HCEC 1CT (cell line): ENCODE measurements at places on chromosomes 12 and 14.
A peak's percentile ranks its signal among the peaks of the same experiment; 100 is the strongest.

DNA sequence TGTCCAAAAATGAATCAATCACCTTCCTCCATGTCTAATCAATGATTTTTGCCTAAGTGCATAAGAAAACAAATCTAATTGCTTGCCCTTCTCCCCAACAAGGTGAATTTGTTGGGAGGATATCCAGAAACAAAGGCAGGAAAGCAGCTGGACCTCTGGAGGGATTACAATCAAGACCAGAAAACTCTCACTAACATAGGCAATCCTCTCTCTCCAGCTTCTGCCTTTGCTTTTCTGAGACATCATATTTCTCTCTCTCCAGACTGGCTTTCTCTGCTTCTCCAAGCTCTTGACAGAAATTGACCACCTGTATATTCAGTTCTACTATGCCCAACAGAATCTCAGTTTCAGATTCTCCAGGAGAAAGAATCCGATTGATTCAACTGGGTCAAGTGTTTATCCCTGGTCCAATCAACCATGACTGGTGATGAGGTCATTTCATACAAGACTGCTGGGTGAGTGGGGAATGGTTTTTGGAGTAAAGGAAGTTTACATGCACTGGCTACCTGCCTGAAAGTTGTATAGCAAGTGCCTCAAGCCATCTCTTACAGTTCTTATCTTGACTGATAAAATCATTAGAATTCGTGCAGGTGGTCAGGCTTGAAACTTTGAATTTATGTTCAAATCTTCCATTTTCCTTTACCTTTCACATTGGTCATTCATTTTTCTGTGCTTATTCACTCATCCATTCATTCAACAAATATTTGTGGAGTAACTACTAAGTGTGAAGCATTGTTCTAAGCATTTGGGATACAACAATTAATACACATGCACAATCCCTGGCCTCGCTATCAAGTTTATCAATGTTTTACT, 22.2 kb upstream of the CFAP54 start:
- DNase-seq: peak; percentile 31

GRCh38 chr12:112149596-112149995, 24.2 kb downstream of the TRAFD1 start:
- no peak for DNase-seq

- DNase-seq: no peak
These were observed 95.4 kb upstream of the DIO3 start for GRCh38 chr14:101465795-101466448.

GRCh38 chr12:51242876-51243275, 4.2 kb downstream of the DAZAP2 start:
- no peak for DNase-seq

DNA sequence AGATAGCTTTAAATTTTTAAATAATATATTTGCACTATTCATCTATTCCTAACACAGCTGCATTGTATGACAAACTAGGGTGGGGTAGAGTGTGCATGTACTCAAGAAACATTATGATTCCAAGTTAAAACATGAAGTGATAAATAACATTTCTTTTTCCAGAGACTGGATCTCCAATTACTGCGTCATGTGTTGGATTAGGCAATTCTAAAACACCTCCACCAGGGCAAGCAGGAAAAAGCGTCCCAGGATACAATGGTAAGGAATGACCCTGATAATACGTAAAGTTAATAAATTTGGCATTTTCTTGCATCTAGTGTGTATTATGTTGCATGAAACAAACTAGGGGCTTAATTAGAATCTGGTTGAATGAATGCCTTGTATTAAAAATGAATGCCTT, 138.9 kb downstream of the ACSS3 start:
- no peak for DNase-seq

GRCh38 chr12:3091038-3091319, 13.8 kb downstream of the TSPAN9 start:
- DNase-seq: no peak

DNA sequence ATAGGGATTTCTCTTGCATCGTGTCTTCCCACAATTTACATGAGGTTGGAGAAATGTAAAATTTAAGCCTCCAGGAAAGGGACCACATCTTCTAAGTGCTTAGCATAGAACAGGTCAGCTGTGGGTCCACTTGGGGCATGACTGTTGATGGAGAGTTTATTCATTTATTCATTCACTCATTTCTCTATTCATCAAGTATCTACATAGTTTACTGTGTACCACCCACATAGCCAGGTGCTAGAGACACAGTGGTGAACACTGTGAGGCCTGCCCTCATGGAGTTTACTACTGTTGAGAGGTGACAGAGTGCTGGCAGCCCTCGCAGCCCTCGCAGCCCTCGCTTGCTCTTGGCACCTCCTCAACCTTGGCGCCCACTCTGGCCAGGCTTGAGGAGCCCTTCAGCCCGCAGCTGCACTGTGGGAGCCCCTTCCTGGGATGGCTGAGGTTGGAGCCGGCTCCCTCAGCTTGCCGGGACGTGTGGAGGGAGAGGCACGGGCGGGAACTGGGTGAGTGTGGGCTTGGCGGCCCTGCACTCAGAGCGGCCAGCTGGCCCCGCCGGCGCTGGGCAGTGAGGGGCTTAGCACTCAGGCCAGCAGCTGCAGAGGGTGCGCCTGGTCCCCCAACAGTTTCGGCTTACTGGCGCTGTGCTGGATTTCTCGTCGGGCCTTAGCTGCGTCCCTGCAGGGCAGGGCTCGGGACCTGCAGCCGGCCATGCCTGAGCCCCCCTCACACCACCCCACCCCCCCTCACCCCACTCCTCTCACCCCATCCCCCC, 1.7 kb upstream of the JPH4 start:
- no peak for DNase-seq

DNA sequence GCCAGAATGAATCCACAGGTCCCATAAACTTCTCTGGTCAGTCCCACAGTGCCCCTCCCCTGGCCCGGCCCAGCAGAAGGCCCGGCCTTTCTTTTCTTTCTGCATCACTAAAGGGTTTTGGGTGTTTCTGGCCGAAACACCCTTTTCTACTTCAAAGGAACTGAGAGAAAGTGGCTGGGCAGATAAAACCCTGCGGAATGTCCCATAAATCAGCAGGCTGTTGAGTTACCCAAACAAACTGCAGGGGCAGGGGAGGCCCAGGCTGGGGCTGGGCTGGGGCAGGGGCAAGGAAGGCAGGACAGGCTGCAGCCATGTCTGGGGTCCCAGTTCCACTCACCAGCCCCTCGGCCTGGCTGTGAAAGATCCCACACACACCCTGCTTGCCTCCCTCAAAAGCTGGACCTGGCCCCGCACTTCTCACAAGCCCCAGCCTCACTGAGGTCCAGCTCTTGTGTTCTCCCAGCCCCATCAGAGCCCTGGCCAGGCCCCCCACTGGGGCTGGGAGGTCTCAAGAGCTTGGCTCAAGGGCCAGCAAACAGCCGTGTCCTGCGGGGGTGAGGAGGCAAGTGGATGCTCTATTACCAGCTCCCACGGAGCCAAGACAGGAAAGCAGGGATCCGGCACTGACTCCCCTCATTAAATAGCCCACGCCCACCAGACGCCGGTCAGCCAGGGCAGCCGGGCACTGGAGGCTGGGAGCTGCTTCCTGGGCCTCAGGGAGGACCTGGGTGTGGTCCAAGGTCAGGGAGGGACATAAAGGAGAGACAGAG, 41.9 kb downstream of the CCNK start:
- no peak for DNase-seq

GRCh38 chr12:43436597-43436996, 115.4 kb downstream of the ADAMTS20 start:
- no peak for DNase-seq

DNA sequence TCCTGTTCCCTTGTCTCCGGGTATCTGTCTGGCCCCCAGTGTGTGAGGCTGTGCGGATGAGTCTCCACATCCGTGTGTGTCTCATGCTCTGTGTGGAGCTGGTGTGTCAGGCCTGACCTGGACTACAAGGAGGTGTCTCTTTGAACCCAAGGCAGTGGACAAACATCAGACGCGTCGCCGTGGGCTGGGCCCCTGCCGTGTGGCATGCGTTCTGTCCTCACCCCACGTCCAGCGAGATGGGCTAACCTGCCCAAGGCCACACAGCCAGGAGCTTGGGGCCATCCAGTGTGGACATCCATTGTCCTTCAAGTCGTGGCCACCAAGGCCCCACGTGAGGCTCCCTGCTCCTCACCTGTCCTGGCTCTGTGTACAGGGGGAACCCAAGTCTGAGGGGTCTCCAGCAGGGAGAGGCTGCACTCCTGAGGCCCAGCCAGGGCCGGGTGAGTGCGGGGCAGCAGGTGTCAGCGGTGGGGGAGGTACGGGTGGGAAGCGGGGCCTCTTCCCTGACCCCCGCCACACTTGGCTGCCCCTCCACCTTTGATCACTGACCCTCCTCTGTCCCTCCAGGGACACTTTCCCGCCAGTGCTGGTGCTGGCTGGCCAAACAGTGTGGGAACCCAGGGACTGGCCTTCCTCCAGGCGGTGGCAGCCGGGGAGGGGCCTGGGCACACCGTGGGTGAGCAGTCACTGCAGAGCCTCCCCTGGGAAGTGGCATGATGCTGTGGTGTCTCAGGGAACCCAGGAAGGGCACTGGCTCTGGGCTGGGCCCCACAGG, 48.5 kb downstream of the CYP46A1 start:
- no peak for DNase-seq
